Fibroblast of skin of right biceps (primary cell): ENCODE measurements at places on chromosomes 11 and 22.

DNA sequence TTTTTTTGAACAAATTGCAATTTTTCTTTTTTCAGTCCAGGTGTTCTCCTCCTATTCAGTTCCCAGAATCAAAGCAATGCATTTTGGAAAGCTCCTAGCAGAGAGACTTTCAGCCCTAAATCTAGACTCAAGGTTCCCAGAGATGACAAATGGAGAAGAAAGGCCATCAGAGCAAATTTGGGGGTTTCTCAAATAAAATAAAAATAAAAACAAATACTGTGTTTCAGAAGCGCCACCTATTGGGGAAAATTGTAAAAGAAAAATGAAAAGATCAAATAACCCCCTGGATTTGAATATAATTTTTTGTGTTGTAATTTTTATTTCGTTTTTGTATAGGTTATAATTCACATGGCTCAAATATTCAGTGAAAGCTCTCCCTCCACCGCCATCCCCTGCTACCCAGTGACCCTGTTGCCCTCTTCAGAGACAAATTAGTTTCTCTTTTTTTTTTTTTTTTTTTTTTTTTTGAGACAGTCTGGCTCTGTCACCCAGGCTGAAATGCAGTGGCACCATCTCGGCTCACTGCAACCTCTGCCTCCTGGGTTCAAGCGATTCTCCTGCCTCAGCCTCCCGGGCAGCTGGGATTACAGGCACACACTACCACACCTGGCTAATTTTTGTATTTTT is 6.2 kb upstream of the UBE4A start:
- DNase-seq = peak; percentile 18

DNA sequence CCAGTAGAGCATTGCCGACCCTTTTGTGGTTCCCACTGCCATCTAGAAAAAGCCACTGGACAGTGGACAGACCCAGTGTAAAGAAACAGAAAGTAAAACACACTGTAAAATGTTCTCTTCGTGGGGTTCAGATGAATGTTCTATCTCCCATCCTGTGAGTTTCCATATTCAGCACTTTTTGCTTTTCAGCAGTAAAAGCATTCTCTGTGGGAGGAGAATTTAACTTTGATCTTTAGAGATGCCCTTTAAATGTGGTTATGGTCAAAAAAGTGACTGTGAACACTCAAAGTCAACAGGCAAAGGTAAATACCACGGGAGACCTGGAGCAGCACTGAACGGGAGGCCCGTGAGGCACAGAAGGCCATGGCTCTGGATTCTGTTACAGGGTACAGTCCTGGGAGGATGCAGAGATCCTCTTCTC is 53.9 kb downstream of the FLI1 start:
- no peak for DNase-seq

DNA sequence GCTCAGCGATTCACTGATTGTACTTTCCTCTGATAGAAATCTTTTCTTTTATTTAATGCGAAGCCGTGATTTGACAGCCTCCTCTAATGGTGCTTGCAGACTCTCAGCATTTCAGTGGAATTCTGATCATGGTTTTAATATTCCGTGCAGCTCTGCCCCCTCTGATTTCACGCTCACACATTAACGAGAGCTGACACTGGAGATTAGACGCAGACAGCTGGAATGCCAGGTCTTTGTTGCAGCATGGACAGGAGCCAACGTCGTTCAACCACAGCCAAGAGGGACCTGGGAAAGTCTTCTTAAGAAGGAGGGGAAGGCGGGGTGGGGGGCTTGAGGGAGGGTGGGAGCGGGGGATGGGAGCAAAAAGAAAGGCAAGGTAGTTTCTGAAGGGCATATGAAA is 186.4 kb downstream of the BLID start:
- DNase-seq = peak; percentile 85

DNA sequence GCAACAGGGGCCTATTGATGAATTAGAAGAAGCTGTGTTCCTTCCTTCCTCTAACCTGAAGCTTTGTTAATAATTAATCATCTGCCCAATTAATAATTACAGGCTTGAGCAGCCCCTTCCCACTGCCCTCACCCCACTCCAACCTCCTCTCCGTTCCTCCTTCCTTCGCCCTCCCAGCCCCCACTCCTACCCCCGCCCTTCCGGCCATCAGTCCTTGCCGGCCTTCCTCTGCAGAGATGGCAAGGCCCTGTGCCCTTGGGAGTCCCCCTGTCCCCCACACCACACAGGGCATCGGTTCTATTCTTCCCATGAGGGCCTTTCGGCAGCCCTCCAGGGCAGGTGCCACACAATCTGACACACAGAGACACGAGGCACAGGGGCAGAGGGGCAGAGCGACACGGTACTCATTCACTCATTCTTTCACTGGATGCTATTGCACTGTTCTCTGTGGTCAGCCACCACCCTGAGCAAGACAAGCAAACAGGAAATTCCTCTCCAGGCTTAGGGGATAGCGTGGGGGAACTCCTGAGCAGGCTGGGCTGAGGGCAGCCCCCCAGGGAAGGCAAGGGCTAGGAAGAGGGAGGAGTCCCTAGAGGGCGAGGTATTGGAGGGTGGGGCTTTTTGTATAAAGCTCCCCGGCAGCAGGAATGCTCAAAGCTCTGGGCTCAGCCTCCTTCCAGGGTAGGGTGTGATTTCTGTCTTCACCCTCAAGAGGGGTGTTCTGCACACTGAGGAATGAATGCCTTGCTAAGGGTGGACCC is 14.7 kb downstream of the MGAT3 start:
- DNase-seq = peak; percentile 71

- no peak for DNase-seq
Observed at GRCh38 chr11:33652930-33653329, 47.7 kb downstream of the C11orf91 start.

DNA sequence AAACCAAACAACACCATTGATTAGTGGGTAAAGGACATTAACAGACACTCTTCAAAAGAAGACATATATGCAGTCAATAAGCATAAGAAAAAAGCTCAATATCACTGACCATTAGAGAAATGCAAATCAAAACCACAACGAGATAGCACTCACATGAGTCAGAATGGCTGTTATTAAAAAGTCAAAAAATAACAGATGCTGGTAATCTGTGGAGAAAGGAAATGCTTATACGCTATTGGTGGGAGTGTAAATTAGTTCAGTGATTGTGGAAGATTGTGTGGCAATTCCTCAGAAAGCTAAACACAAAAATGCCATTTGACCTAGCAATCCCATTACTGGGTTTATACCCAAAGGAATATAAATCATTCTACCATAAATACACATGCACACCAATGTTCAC is 182.6 kb downstream of the TRPC6 start:
- DNase-seq = peak; percentile 27

DNA sequence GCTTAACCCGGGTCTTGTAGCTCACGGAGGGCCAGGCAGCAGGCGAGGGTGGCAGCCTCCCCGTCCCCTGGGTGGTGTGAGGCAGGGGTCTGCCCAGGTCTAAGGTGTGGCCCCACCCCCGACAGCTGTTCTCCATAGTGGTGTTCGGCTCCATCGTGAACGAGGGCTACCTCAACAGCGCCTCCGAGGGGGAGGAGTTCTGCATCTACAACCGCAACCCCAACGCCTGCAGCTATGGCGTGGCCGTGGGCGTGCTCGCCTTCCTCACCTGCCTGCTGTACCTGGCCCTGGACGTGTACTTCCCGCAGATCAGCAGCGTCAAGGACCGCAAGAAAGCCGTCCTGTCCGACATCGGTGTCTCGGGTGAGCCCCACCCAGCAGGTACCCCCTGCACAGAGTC is 24.4 kb downstream of the SYNGR1 start:
- no peak for DNase-seq

DNA sequence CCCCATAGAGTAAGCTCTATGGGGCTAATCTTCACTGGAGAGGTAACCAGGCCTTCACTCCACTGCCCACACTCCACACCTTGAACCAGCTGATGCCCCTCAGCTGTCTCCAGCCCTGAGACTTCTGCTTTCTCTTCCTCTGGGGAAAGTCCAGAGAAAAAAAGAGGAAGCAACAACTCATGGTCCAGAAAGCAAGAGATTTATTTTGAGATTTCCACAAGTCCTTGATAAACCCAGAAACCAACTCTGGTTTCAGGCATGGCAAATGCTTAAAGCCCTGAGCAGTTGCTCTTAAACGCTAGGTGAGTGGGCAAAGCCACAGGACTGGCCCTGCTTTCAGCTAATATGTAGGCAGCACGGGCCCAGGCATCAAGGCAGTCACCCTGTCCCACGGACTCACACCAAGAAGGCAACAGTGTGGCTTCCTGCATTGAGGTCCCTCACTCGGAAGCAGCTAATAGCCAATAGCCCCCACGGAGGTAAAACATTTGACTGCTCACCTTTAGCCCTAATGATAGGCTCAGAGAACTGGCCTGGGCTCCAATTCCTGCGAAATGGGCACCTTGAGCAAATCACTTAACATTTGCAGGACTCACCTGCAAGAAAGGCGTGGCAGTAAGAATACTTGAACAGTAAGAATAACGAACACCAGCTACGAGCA is 4.3 kb downstream of the CYB561A3 start:
- DNase-seq = no peak

DNA sequence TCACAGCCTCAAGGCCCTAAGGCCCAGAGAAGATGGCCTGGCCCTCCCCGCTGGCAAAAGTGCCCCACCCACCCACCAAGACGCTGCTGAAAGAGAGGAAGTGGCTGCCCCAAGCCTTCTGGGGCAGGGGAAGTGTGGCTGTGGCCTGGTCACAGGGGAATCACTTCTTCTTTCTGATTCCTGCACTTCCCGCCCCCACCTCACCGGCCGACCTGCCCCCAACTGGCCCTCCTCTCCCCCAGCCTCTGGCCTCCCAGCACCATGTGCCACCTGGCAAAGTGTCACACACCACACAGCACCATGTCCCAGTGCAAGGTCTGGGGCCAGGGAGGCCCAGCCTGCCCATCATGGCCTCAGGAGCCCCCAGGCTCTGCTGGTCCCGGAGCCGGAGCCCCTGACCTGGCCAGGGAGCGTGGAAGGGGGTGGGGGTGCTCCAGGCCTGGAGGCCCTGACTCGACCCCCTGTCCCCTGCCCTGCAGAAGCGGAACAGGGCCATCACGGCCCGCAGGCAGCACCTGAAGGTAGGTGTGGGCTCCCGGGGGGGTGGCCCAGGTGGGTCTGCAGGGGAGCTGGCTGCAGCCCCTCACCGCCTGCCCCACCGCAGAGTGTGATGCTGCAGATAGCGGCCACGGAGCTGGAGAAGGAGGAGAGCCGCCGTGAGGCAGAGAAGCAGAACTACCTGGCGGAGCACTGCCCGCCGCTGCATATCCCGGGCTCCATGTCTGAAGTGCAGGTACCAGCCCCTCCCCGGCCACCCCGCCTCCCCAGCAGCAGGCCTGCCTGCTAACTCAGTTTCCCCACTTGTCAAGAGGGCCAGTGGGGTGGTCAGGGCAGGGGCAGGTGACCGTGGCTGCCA is 1.4 kb downstream of the TNNI2 start:
- no peak for DNase-seq

GRCh38 chr11:2711161-2711560 is 11.4 kb upstream of the KCNQ1OT1 start:
- no peak for DNase-seq

- DNase-seq = no peak
Observed at GRCh38 chr11:57424137-57424791, 2.7 kb downstream of the SLC43A3 start.

DNA sequence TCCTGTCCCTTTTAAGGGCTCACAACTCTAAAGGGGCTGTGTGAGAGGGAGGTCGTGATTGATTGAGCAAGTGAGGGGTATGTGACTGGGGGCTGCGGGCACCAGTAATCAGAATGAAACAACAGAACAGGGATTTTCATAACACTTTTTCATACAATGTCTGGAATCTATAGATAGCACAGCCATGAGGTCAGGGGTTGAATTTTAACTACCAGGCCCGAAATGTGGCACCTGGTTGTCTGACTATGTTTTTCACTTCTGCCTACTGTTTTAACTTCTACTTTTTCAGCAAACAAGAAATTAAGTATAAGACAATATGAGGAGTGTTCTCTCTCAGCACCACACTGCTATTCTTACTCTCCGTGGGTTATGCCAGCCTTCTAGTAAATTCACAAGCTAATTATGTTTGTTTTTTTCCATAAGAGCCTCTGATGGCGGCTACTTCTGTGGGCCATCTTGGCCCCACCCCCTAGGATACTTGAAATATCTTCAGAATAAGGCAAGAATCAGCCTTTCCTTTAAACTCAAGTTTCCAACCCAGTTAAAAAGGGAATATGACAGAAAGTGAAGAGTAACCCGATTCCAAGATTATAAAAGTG is 552.8 kb upstream of the CHORDC1 start:
- no peak for DNase-seq

DNA sequence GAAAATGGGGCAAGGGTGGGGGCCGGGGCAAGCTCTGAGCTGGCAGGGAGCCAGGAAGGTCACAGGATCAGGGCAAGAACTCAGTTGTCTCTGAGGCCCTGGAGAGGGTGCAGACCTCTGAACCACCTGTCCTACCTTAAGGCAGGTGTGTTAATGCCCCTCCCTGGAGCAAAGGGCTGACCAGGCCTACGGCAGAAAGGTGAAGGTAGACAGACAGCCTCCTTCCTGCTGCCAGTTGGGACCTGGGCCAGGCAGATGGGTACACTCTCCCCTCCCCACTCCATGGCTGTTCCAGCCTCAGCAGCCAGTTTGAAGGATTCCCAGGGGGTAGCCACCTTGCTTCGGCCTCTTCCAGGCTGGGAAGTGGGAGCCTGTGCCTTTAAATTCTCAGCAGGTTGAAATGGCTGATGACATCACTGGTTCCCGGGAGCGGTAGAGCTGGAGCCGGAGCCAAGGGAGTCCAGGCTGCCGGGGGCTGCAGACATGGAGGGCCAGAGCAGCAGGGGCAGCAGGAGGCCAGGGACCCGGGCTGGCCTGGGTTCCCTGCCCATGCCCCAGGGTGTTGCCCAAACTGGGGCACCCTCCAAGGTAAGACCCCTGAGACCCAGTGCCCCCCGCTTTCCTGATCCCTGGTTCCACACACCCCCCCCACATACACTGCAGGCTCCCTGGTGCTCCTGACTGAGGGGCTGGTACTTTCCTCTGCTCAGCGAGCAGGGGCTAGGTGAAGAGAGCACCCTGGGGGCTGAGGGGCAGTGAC is at the start of gene INPP5J:
INPP5J (plus strand) TSS at position 435 of the 760 bp plus-strand sequence; CDS start at position 484, 49 bp downstream.
- DNase-seq = peak; percentile 58

DNA sequence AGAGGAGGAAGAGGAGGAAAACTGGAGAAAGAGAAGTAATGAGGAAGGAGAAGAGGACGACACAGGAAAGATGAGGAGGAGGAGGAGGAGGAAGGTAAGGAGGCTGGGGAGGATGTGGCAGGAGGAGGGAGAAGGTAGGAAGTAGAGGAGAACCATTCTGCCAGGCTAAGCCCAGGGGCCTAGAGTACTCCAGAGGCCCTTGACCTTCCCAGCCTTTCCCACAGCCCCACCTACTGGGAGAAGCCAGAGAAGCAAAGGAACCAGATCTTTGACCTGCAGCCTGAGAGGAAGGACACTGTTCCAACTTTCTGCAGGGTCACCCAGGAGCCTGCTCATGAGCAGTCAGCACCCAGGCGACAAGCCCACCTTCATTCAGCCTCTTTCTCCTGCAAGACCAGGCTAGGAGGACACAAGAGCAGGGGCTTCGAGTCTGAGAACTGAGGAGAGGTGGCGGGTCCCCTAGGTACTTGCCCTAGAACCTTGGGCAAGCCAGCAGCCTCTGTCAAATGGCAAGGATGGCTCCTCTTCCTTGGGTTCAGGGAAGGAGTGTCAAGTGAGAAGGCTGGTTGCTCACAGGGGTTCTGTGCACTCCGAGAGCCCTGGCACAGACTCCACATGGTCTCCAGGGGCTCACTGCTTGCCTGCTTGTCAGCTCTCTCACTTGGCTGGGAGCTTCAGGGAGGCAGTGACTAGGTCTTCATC is 27.9 kb upstream of the OAF start:
- no peak for DNase-seq
